ENCODE measurements at places on chromosomes 7 and 10.

DNA sequence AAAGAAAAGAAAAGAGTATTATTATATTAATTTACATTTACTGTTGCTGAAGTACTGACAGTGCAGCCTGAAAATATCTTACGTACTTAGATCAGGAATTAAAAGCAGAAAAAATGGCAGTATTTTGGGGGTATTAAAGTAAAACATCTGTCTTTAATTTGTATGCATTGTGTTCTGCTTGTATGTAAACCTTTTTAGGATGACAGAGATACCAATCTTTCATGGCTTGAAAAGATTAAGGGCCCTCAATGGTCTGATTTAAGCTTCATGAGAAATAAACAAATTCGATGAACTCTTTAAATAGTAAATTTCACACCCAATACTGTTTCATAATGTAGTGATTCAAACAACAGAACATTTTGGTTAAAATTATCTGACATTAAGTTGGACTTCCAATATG is 116.3 kb downstream of the MLLT10 start:
- no peak for DNase-seq

GRCh38 chr7:46960970-46961369 is 620.9 kb downstream of the TNS3 start:
- no peak for DNase-seq

DNA sequence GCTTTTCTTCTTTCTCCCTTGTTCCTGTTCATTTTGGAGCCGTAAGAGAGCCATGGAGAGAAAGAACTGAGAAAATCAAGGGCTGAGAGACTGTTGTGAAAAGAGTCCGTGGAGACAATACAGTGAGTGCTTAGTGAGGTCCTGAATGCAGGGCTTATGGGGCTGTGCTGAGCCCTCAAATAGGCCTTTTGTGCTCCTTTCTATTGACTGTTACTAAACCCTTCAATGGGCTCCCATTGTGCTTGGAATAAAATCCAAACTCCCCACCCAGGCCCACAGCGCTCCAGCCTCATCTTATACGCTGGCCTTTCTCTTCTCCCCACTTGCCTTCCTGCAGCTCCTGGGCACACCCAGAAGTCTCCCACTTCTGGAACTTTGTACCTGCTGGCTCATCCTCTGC is 243.1 kb upstream of the HABP2 start:
- DNase-seq, result no peak

DNA sequence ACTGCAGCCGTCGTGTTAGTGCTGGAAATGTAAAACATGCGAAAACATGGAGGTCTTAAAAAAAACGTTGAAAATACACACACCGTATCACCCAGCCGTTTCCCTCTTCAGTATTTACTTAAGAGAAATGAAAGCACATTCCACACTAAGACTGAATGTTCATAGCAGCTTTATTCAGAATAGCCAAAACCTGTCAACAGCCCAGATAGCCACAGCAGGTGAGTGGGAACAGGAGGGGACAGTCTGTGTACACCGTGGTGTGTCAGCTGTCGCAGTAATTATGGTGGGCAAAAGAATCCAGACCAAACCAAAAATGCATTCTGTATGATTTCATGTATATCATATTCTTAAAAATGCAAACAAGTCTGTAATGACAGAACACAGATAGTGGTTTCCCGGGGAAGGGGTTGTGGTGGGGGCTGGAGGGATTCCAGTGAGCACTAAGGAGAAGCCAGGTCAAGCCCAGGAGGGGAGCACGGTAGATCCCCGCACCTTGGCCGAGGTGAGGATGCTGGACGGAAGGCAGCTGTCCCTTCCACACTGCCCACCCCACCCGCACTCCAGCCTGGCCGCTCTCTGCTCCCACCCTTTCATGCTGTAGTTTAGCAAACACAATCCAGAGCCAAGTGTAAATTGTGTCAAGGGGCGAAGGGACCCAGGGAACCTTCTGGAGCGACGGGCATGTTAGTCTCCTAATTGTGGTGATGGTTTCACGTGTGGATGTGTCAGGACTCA is 123.6 kb downstream of the NKX6-2 start:
- DNase-seq, result no peak

DNA sequence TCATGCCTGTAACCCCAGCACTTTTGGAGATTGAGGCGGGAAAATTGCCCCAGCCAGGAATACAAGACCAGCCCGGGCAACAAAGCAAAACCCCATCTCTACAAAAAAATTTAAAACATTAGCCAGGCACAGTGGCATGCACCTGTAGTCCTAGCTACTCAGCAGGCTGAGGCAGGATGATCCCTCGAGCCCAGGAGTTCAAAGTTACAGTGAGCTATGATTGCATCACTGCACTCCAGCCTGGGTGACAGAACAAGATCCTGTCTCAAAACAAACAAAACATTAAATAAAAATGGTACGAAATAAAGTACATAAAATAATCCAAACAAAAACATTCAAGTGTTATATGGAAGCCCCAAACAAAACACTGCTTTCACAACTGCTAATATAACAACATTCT is 125.0 kb downstream of the SNX13 start:
- DNase-seq, result no peak

GRCh38 chr10:788796-789748 is 99.6 kb upstream of the DIP2C start:
- no peak for DNase-seq

GRCh38 chr10:86443936-86444335 is 77.3 kb upstream of the GRID1 start:
- DNase-seq, result no peak

- DNase-seq, result no peak
These were observed 967 bp upstream of the GLI3 start for GRCh38 chr7:42237811-42238541.

DNA sequence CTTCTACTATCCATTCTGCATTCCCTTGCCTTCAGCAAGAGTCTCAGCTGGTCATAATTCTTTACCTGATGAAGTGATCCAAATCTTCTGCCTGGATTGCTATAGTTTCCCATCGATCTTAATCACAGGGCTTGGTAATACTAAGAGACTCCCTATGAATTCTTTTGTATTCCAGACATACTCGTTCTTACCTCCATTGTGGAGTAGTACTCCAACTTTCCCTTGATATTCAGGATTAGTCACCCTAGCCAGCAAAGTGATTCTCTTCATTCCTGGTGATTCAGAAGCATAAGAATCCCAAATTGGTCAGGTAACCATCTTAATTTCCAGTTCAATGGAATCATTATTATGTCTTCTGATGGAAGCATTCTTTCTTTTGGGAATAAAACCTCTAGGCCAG is 96.7 kb downstream of the TWIST1 start:
- no peak for DNase-seq

- DNase-seq, result no peak
These were observed 110.7 kb downstream of the LRMDA start for GRCh38 chr10:75542084-75542483.

GRCh38 chr10:58894929-58895328 is 281.5 kb upstream of the PHYHIPL start:
- DNase-seq, result no peak

- DNase-seq, result no peak
These were observed 152.8 kb downstream of the SDHAF3 start for GRCh38 chr7:97270280-97270679.

DNA sequence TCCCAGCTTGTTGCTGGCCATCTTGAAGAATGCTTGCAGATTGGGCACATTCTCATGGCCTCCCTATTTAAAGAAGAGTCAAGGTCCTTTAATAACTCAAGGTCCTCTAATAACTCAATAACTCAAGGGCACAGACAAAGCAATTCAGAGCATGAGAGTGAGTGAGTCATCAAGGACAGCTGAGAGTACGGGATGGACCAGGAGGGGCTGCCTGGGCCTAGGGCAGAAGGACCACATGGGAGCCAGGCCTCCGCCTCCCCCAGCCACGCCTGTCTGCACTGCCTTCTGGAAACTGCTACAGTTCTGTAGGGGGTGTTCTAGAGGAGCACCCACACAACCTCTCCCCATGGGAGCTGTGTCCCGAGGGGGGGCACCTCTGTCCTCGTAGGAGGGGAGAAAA is 48.9 kb downstream of the ZNF503 start:
- no peak for DNase-seq
